ENCODE measurements at places on chromosomes 3 and 15. TPM values are rescaled to one million over a fixed set of nuclear protein-coding genes. Genes with fewer than 3 reads are reported as not detected.

DNA sequence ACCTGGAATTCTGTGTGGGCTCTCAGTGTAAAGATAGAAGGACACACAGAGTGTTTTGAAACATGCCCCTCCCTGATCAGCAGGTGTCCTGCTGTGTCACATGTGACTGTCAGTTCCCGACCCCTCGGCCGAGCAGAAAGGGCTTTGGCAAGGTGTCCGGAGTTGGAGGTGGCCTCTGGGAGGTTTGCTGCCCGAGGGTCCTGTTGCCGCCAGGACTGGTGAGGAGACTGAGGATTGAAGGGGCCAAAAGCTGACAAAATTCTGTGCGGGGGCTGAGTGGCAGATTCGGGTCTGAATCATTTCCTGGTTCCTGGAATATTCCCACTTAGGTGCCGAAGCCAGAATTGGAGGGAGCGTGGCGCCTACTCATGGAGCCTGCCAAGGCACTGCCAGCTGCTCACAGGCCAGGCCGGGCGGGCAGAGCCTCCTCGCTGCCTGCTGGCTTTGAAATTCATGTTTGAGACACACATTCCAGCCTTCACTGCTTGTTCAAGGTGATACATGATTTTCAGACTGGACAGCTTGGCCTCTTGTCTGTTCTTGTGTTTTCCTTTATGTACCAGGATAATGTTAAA lies 83.8 kb downstream of the APBA2 start:
- no peak overlapping the region for H3K27ac ChIP-seq
- no peaks in the 10 kb centered on the region for H3K27me3 ChIP-seq
- peaks cover 20% of the 10 kb centered on the region for H3K4me1 ChIP-seq
- no peak overlapping the region for H3K4me3 ChIP-seq

- peaks cover 58% of the 10 kb centered on the region for H3K4me1 ChIP-seq
- no peak for DNase-seq
- peak overlapping the region; percentile 23 for H3K27ac ChIP-seq
- H3K4me3 ChIP-seq: no peak overlapping the region
These were observed 35.6 kb downstream of the APBA2 start for GRCh38 chr15:28921336-28921735.

- H3K36me3 ChIP-seq: no peaks in the 10 kb centered on the region
- H3K4me1 ChIP-seq: no peaks in the 10 kb centered on the region
- no peak overlapping the region for H3K27ac ChIP-seq
- peaks cover 22% of the 10 kb centered on the region for H3K27me3 ChIP-seq
- no peak overlapping the region for H3K4me3 ChIP-seq
- no peak for DNase-seq
These were observed 15.3 kb upstream of the PHC3 start for GRCh38 chr3:170196833-170197232.

- no peak overlapping the region for H3K27ac ChIP-seq
- H3K4me1 ChIP-seq: no peaks in the 10 kb centered on the region
- no peak for DNase-seq
- H3K27me3 ChIP-seq: no peaks in the 10 kb centered on the region
- no peaks in the 10 kb centered on the region for H3K36me3 ChIP-seq
These were observed 159.8 kb downstream of the ERC2 start for GRCh38 chr3:56308471-56308870.

TBC1D5 gene
- total RNA-seq: 51.2 TPM

NR2E3 gene
- total RNA-seq: not detected

- peaks cover 19% of the 10 kb centered on the region for H3K4me1 ChIP-seq
- H3K27me3 ChIP-seq: no peaks in the 10 kb centered on the region
- H3K4me3 ChIP-seq: no peak overlapping the region
- no peak for DNase-seq
- peak overlapping the region; percentile 58 for H3K27ac ChIP-seq
- peaks cover 24% of the 10 kb centered on the region for H3K36me3 ChIP-seq
These were observed 28.2 kb downstream of the POC1A start for GRCh38 chr3:52126036-52126435.

DNA sequence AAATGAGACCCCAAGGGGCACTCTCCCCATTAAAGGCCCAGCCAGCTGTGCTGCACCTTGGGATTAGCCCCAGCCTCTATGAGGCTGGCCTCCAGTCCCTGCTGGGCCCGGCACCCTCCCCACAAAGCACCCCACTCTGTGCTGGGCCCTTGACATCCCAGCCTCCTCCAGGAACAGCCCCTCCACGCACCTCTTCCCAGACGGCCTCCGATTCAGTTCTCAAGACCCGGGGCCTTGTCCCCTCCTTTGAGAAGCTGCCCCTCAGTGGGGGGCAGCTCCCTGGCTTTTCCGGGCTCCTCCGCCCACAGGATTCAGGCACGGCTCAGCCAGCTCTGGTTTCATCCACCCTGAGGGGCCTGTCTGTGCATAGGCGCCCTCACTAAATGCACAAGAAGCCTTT lies 144.1 kb downstream of the LRRK1 start:
- H3K36me3 ChIP-seq: no peaks in the 10 kb centered on the region
- no peaks in the 10 kb centered on the region for H3K27me3 ChIP-seq
- H3K4me3 ChIP-seq: no peak overlapping the region
- no peaks in the 10 kb centered on the region for H3K4me1 ChIP-seq
- H3K27ac ChIP-seq: no peak overlapping the region

All from activated CD8-positive, alpha-beta T cell treated with anti-CD3 and anti-CD28 coated beads, Interleukin-2, amount 10 ng/mL, durations not matched to agents 7 days and 5 days (primary cell).